ENCODE measurements at places on chromosomes 6 and 20.
A peak's percentile ranks its signal among the peaks of the same experiment; 100 is the strongest.

DNA sequence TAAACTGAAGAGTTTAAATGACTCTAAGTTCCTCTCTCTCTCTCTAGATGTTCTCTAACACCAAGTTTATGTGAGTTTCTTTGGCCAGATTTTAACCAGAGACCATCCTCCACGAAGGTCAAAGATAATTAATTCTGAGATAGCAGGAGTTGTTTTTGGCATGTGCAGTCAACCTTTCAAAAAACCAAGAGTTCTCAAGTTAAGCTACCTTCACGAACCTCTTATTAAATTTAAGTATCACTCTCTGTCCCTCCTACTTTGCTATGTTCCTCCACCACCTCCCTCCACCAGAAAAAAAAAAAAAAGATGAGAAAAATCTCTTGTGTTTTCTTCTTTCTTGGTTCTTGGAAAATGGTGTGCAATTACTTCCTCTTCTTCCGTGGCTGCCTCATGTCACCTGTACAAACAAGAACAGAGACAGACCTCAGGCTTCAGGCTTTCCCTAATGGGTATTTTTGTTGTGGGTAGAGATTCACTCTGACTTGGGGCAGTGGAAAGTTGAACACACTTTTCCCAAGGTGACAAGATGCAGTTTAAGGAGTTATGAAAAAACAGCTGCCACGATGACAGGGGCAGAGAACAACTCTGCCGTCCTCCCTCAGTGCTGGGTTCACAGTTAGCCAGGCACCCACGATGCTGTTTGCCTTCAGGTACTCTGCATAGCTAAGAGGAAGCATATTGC lies 64.3 kb downstream of the ADTRP start:
- peak; percentile 33 for DNase-seq

- no peak for DNase-seq
These were observed 28.9 kb downstream of the FUCA2 start for GRCh38 chr6:143482593-143482992.

DNA sequence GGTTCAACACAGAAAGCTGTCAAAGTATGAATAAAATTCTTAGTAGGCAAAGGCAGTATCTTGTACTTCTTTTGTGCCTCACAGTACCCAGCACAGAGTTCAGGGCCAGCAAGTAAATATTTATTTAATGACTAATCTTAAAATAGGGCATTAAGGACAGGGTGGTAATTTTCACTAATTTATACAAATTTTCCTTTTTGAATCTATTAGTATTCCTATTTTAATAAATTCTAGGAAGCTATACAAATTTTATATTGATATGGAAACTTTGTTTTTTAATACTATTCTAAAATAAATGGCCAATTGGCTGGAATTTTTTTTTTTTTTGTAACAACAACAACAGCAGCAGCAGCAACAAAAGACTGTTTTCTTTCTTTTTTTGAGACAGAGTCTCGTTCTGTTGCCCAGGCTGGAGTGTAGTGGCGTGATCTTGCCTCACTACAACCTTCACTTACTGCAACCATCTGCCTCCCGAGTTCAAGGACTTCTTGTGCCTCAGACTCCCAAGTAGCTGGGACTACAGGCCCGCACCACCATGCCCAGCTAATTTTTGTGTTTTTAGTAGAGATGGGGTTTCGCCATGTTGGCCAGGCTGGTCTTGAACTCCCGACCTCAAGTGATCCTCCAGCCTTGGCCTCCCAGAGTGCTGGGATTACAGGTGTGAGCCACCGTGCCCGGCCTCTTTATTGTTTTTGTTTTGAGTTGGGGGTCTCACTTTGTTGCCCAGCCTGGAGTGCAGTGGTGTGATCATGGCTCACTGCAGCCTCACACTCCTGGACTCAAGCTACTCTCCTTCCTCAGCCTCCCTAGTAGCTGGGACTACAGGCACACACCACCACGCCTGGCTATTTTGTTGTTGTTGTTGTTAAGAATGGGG lies 85.2 kb downstream of the FKBP5 start:
- DNase-seq: no peak

DNA sequence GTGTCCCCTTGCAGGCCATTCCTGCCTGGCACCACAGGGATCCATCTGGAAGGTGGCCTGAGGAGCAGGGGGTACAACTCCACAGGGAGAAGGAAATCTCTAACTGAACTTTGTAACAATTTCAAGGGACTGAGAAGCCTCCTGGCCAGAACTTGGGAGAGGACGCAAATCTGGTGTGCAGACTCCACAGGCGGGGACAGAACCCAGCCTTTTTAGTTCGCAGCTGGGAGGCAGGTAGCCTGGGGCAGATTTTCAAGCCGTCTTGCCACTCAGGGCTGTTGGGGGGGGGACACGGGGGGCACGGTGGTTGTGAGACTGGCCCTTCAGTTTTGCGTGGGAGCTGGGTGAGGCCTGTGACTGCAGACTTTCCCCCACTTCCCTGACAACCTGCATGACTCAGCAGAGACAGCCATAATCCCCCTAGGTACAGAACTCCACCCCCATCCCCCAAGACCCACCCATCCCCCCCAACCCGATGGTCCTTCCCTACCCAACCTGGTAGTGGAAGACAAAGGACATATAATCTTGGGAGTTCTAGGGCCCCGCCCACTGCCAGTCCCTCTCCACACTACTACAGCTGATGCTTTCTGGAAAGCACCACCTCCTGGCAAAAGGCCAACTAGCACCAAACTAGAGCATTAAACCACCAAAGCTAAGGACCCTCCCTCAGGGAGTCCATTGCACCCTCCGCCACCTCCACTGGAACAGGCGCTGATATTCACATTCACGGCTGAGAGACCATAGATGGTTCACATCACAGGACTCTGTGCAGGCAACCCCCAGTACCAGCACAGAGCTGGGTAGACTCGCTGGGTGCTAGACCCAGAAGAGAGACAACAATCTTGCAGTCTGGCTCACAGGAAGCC lies 3.0 kb upstream of the HUS1B start:
- DNase-seq: no peak

DNA sequence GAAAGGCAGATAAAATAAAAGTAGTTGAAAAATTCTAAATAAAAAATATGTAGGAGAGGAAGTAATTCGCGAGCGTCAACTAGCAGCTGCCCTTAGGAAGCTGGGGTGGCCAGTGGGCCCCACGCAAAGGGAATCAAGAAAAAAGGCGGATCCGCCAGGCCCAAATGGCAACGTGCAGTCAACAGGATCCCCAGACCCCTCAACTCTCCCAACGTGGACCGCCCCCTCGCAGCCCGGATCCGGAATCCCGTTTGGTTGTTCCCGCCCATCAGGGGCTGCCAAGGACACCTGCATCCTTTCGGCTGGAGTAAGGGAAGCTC lies 296 bp downstream of the DZANK1 start:
- DNase-seq: no peak

GRCh38 chr6:154962753-154963152 lies 32.4 kb upstream of the TIAM2 start:
- DNase-seq: no peak

DNA sequence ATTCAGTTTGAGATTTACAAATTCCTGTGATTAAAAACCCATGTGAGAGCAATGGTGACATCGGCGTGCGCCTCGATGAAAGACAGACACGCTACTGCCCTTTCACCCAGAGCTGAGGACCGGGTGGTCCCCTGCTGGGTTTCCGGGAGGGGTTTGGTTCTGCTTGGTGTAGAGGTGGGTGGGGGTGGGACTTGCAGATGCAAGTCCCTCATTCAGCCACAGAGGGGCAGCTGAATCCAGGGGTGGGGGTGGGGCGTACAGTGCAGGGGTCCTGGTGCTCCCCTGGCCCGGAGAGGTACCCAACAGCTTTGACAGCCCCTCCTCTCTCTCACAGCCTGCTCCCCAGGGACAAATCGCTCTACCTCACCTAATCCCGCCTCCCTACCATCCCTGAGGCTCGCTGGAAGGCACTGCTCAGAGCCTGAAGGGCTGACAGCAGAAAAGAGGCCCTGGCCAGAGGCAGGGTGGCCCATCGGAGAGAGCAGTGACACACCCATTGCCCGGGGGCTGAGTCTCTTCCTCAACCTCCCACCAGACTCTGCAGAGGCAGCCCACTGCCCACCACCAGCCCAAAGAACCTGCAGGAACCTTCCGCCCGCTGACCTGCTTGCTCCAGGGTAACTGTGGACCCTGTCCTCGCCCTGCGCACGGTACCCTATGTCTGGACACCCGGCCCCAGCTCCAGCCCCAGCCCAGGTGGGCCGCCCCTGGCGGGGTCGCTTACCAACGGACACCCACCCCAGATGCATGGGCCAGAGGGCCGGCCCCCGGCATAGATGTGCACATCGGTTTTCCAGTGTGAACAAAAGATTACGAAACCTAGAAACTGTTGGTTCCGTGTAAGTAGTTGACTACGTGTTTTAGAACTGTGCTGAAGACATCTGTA lies 118.4 kb downstream of the JPH2 start:
- DNase-seq: no peak

GRCh38 chr6:22141241-22141745 lies 155.5 kb downstream of the PRL start:
- DNase-seq: no peak
